ENCODE measurements at places on chromosomes 12 and 14.

- no peak for DNase-seq
Observed at GRCh38 chr12:6347367-6348338, 5.8 kb upstream of the TNFRSF1A start.

DNA sequence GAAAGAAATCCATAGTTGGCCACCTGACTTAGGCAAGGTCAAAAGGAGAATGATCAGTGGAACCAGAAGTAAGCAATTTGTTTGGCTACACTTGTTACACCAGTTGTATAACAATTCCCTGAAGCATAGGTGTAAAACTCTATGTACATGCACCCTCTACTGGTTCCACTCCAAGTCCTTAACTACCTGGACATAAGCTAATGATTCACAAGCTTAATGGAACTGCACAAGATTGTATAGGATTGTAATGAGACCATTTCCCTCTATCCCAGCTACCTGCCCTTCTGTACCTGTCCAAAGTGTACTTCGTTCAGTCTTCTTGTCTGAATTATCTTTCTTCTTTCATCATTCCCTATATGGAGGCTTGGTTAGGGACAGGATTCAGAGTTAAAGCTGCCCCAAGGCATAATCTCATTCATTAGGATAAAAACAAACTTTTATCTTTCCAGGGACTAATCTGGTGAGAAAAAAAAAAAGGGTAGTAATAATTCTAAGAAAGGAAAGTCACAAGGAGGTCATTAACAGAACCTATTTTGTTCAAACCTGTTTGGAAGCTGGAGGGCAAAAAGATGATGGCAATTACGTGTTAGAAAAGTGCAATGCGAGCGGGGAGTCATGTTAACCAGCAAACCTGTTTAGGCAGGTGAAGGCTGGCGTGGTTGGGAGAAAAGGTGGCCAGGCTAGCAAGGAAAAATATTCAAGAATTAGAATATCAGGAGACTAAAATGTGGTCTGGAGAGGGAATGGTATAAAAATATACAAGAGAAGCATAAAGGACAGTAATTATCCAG is 2.8 kb upstream of the TMEM52B start:
- DNase-seq, result no peak

- DNase-seq, result no peak
Observed at GRCh38 chr14:69657950-69658355, 46.6 kb downstream of the SUSD6 start.

- no peak for DNase-seq
Observed at GRCh38 chr12:122978507-122978955, 1.9 kb upstream of the ARL6IP4 start.

- no peak for DNase-seq
Observed at GRCh38 chr14:73381380-73382013, 76.8 kb downstream of the NUMB start.

DNA sequence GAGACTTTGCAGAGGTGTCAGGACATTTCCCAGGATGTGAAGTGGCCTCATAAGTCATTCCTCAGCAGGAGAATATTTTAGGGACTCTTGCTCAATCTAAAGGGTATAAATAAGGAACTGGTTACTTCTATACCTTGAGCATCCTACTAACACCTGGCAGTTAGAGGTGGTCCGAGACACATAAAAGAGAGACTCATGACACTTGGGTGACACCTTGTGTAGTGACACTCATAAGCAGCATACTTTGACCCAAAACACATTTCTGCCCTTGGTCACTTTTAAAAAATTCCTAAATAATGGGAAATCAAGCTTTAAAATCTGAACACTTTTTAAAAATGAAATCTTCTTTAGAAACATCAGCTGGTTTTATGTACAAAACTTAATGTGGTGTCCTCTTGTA is 118.4 kb downstream of the KCNMB4 start:
- DNase-seq, result no peak

DNA sequence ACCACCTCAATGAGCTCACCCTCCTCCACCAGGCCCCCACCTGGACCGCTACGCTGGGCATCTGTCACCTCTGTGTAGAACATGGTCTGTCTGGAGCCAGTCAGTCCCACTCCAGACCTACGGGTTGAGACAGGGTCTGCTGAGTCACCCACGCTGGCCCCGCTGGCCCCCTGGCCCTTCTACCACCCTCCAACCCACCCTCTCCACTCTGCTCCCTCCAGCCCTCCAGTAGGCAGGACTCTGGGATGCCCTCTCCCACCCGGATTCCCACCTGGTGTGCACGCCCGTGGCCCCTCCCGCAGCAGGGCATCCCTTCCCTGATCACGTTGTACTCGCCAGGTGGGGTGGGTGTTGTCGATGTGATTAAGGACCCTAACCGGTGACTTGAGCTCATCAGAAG is 4.6 kb upstream of the JAG2 start:
- no peak for DNase-seq

DNA sequence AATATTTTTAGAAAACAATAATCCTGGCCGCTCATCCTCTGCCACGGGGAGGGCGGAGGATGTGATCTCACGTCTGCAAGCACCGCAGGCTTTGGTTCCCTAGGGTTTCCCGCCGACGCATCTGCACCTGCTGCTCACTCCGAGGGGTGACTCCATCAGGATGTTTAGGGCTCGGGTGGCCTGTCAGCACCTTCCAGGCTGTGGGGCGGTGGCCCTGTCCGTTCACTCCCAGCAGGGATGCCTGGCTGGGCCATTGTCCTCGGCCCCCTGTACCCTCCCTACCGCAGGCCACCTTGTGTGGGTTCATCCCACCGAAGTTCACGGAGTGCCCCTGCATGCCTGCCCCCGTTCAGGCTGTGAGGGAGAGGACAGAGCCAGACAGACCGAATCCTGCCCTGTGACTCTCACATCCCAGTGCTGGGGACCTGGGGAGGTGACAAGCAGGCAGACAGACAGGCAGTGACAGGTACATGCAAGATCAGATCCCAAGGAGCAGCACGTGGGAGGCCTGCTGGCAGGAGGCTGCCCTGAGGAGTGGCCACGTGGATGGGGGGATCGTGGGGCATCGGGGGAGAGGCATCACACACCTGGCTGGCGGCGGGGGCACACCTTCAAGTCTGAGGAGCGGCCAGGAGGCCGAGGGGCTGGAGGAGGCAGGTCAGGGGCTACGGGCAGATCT is 112.6 kb downstream of the ADGRD1 start:
- no peak for DNase-seq

GRCh38 chr12:14326699-14327098 is 38.8 kb upstream of the ATF7IP start:
- DNase-seq, result no peak

DNA sequence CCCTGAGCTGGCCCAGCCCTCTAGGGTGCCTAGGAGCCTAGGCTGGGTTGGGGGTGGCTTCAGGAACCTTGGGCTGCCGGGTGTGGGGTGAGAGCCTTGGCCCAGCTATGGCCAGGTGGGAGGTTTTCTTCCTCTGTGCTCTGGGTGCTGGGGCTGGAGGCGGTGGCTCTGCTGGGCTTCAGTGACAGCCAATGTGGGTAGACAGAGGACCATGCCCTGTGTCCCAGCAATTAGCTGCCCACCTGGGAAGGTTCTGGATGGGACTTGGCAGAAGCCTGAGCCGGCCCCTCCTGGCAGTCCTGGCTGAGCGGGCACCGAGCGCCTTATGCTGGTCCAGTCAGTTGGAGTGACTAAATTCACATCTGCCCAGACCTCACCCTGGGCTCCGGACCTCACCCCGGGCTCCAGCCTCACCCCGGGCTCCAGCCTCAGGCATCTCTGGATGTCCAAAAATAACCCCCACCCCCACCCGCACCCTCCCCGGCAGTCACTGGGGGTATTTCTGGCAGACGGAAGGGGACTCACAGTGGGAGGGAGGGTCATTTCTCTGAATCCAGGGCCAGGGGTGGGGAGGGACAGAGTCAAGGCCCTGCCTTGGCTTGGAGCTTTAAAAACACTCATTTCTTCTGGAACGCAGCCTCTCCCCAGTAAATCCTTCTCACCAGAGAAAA is 46.9 kb downstream of the CYP46A1 start:
- DNase-seq, result no peak

DNA sequence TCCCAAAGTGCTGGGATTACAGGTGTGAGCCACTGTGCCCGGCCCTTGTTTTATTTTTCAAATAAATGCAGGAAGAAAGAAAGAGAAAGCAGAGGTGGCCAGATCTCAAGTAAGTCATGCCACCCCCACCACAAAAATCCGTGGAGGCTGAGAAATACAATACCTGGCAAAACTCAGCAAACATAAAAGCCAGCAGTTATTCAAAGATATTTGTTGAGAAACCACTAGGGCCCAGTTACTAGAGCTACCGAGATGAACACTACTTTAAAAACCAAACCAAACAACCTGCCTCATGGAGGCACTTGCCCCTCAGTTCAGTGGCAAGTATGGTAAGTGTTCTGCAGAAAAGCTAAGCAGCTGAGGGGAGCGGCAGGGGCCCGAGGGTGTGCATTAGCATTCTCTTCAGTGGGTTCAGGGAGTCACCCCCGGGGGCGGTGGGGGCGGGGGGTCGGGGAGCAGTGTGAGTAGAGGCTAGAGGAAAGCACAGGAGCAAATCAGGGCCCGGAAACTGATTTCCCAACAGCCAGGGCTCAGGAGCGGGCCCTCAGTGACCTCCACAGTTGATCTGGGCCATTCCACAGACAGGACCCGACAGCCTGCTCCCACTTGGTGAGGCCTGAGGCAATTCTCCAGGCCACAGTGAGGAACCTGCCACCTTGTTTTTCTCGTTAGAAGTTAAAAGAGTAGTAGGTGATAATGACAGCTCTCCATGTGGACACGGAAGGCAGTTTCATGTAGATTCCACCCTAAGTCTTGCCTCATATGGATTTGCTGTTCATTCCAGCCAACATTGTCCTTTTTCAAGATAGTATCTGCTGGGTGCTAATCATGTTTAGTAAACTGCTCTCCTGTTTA is 8.6 kb downstream of the EVL start:
- no peak for DNase-seq

DNA sequence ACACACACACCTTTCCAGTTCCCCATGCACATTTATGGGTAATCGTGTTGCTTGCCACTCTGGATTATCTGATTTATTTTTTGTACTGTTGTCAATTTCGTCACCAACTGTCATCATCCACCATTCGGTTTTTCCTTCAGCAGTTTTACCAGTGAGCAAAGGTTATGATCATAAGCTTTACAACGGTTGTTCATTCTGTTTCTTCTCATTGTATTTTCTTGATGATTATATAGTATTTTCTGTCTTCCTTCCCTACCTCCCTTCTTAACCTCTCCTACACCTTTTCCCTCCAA is 680 bp downstream of the NECAP1 start:
- no peak for DNase-seq

DNA sequence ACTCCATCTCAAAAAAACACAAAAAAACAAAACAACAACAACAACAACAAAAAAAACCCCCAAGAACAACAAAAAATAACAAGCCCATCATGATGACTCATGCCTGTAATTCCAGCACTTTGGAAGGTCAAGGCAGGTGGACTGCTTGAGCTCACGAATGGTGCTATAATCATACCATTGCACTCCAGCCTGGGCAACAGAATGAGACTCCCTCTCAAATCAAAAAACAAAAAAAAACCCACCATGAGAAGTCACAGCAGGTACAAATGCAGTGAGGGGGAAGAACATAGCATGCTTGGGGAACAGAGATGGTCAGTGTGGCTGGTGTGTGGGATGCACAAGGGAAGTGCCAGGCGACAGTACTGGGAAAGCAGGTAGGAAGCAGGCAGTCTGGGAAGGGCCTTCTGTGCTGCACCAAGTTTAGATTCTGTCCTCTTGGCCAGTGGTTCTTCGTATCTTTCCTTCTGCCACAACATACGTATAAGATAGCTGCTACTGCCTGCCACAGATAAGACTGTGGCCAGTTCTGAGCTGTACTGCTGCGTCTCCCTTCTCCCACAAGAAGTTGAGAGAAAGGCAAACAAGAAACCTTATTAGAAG is 28.0 kb downstream of the ATG14 start:
- no peak for DNase-seq

DNA sequence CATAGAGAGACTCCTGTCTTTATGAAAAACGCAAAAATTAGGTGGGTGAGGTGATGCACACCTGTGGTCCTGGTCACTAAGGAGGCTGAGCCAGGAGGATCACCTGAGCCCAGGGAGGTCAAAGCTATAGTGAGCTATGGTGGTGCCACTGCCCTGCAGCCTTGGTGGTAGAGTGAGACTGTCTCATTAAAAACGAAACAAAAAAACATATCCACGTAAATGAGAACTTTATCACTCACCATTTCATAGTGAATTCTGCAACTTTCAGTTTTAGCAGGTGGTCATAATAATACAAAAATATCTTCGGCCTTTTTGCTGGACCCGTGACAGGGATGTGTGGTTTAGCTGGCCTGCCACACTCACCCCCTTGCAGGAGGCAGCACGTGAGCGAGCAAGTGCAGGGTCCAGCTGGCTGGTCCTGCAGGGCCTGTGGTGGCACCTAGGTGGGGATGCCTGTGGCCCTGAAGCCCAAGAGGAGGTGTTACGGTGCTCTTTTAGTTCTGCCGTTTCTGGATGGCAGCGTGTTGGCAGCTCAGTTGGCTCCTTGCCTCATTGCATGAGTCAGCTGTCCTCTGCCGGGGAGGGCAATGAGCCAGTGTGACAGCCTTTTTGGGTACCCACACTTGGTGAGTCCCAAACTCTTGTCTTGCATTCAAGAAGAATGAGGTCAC is 1330.7 kb upstream of the TMEM132C start:
- DNase-seq, result no peak

GRCh38 chr14:65260786-65261185 is 151.7 kb upstream of the FUT8 start:
- DNase-seq, result no peak

- DNase-seq, result no peak
Observed at GRCh38 chr12:89448951-89449371, 75.6 kb downstream of the GALNT4 start.

- DNase-seq, result no peak
Observed at GRCh38 chr14:42994051-42994736, 1387.5 kb downstream of the LRFN5 start.

DNA sequence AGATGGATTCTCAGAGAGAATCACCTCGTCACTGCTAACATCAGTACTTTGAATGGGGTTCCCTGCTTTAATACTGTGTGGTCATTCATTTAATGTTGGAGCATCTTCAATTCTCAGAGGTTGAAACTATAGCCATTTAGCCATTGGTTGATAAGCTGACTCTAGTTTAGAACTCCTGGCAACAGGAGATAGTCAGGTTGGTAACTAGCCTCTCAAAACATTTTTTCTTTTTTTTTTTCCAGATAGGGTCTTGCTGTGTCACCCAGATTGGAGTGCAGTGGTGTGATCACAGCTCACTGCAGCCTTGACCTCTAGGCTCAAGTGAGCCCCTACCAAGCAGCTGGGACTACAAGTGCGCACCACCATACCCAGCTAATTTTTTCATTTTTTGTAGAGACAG is 3.5 kb upstream of the NCKAP5L start:
- no peak for DNase-seq

GRCh38 chr12:114500775-114501473 is 95.0 kb upstream of the TBX5 start:
- DNase-seq, result no peak

DNA sequence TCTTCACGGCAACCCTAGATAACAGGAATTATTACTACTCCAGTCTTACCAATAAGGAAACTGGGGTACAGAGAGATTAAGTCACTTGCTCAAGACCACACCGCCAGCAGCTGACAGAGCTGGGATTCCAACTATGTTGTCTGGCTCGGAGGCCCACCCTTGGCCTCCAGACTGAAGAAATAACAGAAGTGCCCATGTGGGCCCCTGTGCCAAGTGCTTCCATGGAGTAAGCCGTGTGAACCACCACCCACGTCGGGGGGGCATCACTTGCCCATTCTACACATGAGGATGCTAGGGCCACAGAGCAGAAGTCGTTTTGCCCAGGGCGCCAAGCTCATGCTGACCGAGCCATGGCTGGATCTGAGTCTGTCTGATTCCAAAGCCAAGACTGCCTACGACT is 926 bp upstream of the CMKLR1 start:
- no peak for DNase-seq

All from NCI-H1105 (cell line).